ENCODE measurements at places on chromosomes 5 and 9.

DNA sequence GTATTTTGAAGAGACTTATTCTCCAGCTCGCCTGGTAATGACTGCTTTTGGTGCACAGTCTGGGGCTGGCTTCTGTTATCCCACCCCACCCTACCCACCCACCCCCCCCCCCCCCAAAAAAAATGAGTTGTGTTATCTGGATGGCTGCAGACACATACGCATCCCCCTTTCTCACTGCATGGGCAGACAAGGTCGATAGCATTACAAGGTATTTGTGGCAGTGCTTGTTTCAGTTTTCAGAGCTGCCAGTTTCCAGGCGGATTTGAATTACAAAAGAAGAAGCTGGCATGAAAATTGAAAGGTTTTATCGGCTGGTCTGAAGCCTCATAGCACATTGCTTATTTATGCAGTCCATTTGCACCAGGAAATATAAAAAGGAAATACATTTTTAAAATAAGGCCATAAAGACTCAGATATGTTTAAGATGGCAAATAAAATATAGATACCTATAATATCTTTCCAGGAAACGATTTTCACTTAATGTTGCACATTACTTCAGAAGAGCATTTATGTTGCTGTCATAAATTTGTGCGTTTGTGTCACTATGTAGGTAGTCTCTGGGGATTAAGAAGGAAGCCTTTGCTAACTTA lies 85.1 kb upstream of the GRHPR start:
- no peak for DNase-seq

DNA sequence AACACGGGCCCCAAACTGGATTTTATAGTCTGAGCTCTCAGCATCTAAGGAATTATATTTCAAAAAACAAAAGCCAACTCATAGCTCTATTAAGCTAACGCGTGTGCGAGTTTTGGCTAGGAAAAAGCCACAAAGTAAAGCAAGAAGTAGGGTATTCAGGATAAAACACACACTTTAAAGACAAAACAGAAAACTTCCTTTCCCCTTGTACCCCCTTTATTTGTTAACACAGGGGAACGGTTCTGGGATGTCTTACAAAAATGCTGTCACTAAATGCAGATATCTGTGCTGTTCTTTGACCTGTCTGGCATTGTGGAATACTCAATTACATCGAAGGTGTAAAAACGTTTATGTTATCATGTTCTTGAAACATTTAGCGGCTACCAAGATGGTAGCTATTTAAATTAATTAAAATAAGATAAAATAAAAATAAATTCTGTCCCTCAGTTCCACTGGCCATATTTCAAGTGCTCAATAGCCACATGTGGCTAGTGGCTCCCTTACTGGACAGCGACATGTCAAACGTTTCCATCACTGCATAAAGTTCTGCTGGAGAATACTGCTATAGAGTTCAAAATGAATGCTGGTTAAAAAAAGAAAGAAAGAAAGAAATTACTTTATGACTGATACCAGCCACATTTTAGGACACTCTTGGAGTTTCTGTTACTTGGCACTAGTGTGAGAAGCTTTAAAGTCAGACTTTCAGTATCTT lies 7.2 kb upstream of the MEF2C start:
- DNase-seq: no peak

DNA sequence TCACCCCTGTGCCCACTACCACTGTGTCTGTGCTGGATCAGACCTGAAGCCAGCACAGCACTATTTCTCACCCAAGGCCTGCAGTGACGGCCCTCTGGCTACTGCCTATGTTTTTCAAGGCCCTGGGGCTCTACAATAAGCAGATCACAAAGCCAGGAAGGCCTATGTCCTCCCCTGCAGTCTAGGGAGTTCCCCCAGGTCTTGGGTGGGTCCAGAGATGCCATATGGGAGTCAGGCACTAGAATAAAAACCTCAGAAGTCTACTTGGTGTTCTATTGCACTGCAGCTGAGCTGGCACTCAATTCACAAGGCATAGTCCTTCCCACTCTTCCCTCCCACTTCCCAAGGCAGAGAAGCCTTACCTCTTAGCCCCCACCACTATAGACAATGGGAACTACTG lies 107.1 kb downstream of the FBXO4 start:
- no peak for DNase-seq

DNA sequence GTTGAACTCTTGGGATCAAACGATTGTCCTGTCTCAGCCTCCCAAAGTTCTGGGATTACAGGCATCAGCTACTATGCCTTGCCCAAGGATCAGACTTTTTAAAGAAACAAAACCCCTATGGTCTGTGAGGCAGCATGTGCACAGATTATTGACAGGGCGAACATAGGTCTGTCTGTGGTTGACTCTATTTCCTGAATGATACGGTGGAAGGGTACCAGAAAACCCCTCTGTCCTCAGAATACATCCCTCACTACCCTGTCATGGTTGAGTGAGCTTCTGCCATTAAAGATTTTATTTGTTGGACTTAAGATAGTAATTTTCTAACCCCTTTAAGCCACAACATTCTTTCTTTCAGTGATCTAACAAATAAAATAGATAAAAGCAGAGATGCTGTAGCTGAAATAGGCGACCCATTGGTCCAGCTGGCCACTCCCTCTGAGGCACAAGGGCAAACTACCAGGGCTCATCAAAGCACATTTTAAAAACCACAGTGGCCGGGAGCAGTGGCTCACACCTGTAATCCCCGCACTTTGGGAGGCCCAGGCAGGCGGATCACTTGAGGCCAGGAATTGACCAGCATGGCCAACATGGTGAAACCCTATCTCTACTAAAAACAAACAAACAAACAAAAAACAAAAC lies 84.9 kb upstream of the ANKRD55 start:
- DNase-seq: no peak

- no peak for DNase-seq
Observed at GRCh38 chr5:131224387-131225201, 39.3 kb upstream of the CDC42SE2 start.

GRCh38 chr9:127390248-127390545 lies 6.8 kb upstream of the SLC2A8 start:
- no peak for DNase-seq

GRCh38 chr9:76690246-76690972 lies 73.8 kb upstream of the PCA3 start:
- DNase-seq: no peak

DNA sequence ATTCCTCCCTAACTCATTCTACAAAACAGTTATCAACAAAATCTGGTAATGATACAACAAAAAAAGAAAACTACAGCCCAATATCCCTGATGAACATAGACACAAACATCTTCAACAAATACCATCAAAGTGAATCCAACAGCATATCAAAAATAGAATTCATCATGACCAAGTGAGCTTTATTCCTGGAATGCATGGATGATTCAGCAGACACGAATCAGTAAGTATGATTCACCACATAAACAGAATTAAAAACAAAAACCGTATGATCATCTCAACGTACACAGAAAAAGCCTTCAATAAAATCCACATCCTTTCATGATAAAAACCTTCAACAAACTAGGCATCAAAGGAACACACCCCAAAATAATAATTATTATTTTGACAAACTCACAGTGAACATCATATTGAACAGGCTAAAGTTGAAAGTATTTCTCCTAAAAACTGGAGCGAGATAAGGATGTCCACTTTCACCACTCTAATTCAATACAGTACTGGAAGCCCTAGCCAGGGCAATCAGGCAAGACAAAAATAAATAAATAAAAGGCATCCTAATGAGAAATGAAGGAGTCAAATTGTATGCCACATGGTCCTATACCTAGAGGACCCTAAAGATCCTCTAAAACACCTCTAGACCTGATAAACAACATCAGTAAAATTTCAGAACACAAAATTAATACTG lies 305.1 kb upstream of the RGMB start:
- no peak for DNase-seq

- no peak for DNase-seq
Observed at GRCh38 chr5:118968925-118969375, 19.4 kb downstream of the DTWD2 start.

GRCh38 chr9:81694541-81694940 lies 5.2 kb upstream of the TLE1 start:
- no peak for DNase-seq

DNA sequence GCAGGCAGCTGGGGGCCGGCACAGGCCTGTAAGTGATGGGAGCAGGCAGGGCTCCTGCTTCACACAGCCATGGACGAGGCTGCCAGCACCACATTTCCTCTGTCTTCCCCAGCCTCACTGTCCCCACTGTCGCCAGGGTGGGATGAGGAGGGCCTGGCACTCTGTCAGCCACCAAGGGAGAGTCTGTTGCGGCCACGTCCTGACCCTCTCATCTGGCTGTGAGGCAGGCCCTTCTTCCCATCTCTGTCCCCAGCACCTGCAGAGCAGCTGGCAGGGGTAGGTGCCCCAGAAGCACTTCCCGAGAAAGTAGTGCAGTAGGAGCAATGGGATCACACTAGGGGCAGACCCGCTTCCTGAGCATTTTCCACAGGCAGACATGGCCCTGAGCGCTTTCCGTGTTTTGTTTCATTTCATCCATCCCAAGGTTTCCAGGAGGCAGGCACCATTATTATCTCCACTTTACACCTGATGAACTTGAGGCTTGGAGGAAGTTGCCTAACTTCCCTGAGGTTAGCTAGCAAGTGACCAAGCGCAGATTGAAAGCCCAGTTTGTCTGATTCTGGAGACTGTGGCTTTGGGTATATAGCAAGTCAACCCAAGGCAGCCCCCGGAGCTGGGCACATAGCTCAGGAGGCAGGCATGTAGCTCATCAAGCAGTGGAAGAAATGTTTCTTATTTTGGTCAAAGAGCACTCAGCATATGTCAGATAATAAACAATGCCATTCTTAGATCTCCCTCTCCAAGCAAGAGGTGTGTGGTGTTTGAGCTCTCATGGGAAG lies 202.4 kb downstream of the DAB2IP start:
- no peak for DNase-seq

DNA sequence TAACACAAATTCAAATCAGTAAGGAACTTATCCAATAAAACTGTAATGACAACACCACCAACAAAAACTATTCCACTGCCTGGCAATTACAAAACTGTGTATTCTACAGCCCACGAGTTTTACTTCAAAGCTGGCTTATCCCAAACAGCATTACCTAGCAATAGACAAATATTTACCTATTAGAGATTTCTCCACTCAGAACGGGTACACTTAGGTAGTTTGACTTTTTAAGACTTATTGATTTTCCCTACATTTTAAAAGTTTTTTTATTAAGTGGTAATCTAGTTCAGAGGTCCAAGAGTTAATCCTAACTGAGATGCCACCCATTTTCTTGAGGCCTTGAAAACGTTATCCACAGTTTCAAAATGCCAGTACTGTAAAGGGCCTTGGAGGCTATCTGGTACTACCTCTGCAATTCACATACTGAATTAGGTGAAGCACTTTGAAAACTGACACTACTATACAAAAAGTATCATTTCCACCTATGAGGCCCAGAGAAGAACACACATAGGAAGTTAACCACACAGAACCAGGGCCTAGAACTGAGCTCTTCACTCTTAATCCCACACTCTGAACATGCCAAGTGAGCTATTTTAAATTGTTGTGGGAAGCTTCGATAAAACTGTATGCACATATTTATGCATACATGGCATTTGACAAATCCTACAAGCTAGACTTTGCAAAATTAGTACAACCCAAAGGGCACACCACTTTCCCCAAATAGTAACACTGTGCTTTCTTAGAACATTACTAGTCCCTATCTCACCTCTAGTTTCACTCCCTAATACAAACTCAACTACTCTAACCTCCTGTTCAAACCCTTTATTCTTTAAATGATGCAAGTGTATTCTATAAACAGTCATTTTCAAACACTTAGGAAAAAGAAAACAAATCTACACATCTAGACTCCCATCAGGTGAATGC lies 2.1 kb downstream of the NADK2 start:
- no peak for DNase-seq

- no peak for DNase-seq
Observed at GRCh38 chr9:4168526-4168925, 131.3 kb downstream of the GLIS3 start.

GRCh38 chr9:72352911-72353388 lies 12.1 kb downstream of the ZFAND5 start:
- no peak for DNase-seq

DNA sequence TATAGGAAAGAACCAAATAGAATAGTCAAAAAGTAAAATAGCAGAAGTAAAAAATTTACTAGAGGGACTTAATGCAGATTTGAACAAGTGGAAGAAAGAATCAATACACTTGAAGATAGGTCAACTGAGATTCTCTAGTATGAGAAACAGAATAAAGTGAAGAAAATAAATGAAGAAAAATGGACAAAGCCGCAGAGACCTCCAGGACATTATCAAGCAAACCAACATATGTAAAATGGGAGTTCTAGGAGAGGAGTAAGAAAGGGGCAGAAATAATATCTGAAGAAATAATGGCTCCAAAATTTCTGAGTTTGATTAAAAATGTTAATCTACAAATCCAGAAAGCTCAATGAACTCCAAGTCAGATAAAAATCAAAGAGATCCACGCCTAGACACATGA lies 70.0 kb upstream of the ZBTB43 start:
- DNase-seq: no peak

DNA sequence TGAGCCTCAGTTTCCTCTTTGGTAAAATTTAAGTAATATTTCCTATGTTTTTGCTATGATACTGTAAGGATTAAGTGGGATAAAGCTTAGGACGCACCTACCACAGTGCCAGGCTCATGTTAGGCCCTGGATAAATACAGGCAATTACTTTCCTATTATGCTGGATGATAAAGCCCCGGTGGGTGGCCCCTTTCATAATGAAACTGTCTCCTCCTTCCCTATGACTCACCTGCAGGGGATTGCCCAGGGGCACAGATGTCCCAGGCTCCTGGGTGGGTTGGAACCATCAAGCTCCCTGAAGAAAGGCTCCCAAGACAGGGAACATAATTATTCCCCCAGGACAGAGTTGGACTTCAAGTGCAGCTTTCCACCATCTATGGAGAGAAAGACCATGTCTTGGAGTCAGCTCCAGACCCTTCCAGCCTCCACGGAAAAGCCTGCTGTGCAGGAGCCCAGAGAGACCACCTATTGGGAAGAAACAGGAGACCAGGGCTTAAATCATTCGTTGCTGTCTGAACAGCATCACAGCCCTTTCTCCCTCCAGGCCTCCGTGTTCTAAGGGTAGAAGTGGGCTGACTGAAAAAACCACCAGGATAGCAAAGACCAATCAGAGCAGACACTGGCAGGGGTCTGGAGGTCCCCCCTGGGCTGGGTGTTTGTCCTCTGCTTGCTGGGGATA lies 43.2 kb upstream of the FOXE1 start:
- DNase-seq: no peak

DNA sequence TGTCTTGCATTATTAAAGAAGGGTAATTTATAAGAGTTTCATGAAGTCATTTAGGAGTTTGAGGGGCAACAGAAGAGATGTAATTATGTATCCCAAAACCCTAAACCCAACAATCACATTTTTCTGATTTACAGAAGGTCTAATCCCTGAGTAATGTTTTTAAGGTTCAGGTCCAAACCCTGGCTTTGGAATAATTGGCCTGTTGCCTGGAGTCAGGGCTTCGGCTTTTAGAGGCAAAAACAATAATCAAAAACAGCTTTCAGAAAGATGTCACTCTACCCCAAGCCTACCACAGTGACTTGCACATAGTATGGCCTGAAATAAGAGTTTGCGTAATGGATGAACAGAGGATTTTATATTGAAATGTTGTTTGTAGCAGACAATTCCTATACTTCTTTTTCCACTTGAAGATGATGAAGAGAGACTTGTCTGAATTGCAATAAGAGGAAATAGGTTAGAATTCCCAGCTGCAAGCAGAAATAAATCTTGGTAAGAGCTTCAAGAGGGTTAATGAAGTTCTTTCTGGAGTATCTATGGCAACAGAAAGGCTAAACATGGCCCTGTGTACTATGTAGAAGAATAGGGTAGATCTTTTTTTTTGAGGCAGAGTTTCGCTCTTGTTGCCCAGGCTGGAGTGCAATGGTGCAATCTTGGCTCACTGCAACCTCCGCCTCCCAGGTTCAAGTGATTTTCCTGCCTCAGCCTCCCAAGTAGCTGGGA lies 152.0 kb downstream of the GPBP1 start:
- DNase-seq: no peak

GRCh38 chr5:141635646-141636045 lies 1.0 kb downstream of the HDAC3 start:
- no peak for DNase-seq
